ENCODE measurements at places on chromosomes 3 and 15. TPM values are rescaled to one million over a fixed set of nuclear protein-coding genes. Genes with fewer than 3 reads are reported as not detected.

The CDCP1 gene
- polyA plus RNA-seq, result 17.8 TPM

The ZKSCAN7 gene
- 5.7 TPM for polyA plus RNA-seq

DNA sequence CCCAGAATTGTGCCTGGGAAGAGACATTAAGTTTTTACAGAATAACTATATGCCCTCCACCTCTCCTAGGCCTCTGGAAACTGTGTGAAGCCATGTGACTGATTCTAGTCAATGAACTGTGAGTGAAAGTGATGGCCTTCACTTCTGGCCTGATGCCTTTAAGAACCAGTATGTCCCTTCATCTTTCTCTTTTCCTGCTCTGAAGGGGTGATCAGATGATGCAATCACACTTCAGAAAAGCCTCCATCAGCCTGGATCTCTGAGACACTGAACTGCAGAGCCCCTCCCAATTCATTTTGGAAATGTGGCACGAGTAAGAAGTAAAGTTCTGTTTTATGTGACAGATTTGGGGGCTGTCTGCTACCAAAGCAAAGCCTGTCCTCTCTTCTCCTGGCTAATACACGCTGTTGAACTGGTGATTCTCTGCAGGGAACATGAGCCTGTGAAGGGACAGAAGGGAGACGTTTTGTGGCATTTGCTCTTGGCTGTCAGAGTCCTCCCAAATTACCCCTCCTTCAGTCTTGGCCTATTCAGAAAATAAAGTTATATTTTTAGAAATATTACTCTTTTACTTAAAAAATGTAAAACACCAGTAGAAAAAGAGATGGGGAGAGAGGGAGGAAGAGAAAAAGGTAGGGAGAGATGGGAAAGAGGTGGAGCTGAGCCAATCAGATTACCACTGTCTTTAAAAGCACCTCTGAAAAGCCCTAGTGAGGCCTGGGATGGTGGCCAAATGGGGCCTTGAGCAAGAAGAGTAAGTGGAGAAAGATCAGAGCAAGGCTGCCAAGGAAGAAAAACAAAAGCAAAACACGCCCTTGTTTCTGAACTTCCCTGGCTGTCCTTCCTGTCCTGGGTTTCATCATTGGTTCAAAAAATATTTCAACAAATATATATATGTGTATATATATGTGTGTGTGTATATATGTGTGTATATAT lies 40.9 kb upstream of the RYK start:
- no peak for DNase-seq

The ACKR2 gene
- polyA plus RNA-seq, result not detected

- DNase-seq, result no peak
These were observed 600.8 kb downstream of the IGSF11 start for GRCh38 chr3:118433825-118434224.

The AMT gene
- polyA plus RNA-seq, result 5.5 TPM

The SLC9C1 gene
- polyA plus RNA-seq, result not detected

All from AG04450 (cell line).